Anterior cingulate cortex (tissue), 58 donors: ENCODE measurements at places on chromosomes 12 and 14.

DNA sequence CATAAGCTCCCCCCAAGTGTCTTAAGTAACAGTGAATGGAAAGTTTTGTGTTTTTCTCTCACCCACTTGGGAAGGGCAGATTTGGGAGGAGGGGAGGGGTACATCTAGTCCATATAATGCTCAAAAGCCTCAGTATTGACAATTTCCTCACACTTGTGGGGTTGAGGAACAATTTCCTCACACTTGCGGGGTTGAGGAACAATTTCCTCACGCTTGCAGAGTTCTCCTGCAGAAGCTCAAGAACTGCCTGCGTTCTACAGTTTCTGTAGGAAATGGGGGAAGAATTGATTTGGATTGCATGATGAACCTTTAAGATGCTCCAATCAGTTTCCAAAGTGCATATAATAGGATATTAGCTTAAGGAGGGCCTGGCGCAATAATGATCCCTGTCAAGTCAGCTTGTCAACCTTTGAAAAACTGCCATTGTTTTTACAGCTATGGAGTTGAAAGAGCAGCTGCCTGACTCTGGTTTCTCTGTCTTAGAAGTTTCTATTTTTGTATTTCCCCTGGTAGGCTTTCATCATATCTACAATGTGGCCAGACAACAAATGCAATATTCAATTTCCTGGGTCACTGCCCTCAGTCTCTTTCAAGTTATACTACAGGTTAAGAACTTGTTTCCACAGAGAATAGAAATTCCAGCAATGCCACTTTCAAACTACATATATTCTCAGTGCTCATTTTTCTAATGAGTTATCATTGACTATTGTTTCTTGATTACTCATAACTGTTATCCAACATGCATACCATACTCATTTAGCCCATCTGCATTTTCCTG lies 66.5 kb downstream of the PLEKHG7 start:
- no peak for DNase-seq

DNA sequence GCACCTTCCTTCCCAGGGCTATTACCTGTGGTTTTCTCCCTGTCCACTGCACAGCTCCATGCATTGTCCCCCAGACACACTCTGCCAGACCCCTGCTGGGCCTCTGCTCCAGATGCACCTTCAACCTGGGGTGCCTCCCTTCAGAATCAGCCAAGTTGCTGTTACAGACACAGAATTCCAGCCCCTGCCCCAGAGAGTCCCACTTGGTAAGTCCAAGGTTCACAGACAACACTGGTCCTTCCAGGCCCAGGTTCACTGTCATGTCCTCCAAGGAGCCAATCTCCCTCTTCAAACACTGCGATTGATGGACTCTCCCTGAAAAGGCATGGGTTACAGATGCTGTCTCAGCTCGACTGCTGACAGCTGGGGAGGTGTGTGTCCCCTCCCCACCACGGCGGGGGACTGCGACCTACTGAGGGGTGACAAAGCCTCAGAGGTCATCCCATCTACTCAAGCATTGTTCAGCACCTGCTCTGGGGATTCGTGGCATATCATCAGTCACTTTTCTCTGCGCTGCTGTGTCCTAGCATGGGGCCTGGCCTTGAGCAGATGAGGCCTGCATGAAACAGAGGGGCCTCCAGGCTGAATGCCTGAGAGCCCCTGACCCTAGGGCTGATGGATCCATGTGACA lies 24.3 kb downstream of the CALM1 start:
- no peak for DNase-seq

DNA sequence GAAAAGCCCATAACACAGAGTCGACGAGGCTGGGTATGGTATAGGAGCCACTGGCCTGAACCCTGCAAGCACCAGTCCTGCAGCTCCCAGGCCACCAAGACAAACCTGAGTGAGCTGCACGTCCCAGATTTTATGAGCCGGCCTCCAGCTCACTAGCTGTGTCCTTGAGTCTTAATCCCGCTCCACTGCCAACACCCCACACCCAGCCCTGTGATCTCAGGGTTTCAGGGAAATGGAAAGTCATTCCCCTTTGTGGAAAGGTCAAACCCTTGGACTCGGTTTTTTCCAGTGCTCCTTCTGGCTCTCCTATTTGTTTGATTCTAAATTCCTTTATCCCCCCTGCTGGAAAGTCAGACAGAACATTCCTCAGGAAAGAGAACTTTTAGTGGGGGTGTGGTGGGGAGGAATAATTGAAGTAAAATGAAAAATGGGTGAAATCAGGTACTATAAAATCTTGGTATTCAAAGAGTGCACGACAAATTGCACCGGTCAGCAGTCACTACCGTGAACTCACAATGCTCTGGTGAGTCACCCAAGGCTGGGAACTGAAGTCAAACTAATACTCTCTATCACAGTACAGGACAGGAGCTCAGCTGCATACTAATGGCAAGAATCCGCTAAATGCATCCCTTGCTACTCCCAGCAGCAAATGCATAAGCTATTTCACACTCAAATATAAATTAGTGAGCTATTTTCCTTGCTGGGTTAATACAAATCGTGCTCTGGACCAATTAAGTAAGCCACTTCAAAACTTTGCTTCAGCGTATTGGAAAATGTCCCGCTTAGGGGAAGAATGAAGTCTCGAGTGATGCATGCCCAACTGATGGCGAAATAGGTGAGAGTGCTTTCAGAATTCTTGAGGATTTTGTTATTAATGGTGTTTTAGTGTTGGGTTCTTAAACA lies 9.0 kb downstream of the PITPNM2 start:
- DNase-seq = no peak

DNA sequence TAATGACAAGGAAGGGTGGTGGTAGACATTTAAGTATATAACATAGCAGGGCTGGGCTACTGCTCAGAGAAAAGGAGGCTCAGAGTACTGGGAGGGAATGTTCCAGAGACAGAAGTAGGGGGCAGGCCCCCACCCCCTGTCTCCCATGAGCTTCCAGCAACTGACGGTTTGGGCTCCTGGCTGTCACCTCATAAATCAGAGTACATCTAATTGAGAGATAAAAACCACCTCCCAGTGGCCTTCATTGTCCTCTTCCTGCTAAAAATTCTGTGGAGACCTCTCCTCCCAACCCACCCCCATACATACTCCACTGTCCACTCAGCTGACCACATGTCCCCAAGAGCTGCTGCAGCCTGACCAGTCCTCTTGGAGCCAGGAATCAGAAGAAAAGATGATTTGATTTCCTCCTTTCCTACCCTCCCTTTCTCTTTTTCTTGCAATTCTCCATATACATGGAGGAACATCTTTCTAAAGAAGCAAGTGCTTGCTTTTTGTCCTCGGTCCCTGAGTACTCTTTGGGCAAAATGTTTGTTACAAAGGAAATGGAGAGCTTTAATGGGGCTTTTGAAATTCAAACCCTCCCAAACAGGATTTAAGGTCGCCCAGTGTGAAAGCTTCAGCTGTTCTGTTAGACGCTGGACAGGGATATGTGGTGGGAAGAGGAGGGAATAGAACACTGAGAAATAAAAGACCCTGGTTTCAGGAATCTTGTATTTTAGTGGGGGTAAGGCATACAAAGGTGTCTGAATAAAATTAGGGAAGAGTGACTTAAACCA lies 16.4 kb upstream of the KCNA5 start:
- DNase-seq = no peak

DNA sequence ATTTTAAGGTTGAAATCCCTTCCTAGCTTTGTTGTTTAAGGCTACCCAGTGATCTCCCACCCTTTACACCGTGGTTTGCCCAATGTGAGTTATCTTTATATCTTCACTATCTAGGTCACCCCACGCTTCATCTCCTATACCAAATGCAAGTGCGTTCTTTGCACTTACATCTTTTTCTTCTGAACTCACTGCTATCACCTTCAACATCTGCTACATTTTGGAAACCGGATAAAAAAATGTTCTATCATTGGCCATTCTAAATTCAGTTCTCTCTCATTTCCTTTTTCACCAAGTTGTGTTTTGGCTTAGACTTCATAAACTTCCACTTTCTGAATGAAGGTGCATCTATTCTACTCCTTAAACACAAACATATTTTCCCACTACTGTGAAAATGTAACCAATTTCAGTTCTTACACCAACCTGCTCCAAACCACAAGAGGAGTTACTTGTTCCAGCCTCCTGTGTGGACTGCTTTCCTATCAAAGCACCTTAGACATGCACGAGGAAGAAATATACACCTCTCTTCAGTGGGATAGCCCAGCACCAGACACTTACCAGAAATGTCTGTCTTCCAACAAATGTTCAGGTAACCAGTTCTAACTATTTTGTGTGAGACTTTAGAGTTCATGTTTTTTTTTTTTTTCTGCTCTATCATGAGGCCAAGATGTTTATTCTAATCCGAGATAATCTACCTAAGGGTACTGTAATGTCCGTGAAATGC lies 21.9 kb downstream of the CLEC9A start:
- DNase-seq = no peak

GRCh38 chr12:47891356-47891755 lies 13.4 kb downstream of the VDR start:
- DNase-seq = no peak

DNA sequence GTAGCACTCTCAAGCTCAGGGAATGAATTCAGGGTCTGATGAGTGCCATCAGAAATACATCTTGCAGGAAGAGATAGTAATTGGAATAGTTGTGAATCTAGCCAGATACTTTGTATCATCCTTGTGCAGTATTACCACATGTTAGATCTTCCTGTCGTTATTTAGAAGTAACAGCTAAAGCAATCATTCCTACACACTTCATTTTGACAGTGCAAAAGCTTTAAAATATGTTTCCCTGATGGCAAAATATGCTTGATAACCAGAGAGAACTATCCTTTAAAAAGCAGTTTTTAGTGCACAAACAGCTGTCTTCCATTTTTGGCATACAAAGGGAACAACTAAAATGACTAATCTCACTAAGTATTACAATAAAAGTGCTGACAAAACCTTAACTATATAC lies 149.5 kb upstream of the SLC38A2 start:
- DNase-seq = no peak

DNA sequence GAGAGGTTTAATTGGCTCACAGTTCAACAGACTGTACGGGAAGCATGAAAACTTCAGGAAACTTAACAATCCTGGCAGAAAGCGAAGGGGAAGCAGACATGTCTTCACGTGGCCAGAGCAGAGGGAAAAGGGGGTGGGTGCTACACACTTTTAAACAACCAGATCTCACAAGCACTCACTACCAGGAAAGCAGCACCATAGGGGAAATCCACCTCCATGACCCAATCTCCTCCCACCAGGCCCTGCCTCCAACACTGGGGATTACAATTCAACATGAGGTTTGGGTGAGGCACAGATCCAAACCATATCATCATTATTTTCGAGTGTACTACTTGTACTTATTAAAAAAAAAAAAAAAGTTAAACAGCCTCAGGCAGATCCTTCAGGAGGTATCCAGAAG lies 29.9 kb downstream of the RXYLT1 start:
- no peak for DNase-seq

GRCh38 chr12:29255042-29255441 lies 106.0 kb downstream of the FAR2 start:
- DNase-seq = no peak

DNA sequence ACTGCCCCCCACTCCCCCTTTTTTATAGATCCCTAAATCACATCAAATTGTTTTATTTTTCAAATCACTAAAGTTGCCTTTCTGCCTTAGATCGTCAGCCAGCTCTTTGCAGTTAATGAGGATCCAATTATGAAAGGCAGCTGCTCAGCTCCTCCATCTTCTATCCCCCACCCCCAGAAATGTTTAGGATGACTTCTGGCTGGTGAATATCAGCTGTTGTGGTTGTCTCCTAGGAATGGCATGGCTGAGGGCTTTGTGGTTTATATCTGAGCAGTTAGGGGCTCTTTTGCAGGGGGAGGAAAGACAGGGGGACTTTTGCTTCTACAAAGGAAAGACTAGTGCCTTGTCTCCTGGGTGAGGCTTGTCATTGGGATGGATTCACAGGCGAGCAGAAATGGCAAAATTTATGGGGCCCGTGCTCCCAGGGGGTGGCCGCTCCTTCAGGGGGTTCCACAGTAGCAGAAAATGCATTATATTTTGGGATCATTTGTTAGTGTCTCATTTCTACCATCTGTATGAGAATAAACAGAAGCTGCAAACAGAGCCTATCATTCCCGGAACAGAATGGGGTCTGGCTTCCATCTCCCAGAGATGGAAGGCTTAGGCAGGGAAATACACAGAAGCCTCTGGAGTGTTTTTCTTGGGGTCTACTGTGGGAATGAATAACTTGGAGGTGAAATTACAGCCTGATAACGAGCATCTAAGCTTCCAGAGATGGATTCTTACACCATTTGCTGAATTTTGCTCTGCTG lies 6.5 kb downstream of the JDP2 start:
- DNase-seq = no peak

GRCh38 chr12:13206560-13206897 lies 10.0 kb downstream of the EMP1 start:
- DNase-seq = no peak

- no peak for DNase-seq
Observed at GRCh38 chr12:104598342-104599271, 141.9 kb downstream of the CHST11 start.
